ENCODE measurements at places on chromosomes 5 and 9. TPM values are rescaled to one million over a fixed set of nuclear protein-coding genes. Genes with fewer than 3 reads are reported as not detected.
A peak's percentile ranks its signal among the peaks of the same experiment; 100 is the strongest.

DNA sequence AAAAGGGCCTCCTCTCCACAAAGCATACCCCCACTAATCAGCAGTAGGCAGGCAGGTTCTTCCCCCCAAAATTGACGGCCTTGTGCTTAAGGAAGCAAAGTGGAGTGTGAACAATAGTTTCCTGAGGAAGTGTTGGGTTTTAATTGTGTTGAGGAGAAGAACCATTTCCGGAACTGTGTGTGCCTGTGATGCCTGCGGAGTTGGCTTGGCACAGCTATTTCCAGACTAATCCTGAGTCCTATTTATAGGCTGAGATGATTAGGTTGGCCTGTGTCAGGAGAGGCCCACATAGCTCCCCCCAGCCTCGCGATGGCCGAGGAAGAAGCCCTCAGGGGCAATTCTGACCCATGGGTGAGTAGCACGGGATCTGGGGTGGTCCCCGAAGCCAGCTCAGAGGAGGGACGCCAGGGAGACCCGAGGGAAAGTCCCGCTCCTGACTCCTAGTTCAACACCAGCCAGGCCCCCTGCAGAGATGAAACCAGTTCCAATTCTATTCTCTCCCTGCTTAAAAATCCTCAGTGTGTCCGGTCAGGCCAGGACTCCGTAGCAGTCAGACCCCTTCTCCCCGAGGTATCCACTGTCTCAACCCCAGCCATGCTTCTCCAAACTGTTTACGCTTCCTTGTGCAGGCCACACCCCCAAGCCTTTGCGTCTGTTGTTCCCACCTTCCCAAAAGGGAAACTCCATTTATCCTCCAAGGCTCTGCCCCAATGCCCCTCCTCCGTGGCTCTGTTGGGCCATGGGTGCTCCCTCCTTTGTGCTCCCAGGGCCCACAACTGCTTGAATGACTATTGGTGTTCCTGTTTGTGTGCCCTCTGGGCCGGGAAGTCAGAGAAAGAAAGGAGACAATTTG is 18.1 kb downstream of the GSN start:
- peaks cover 75% of the 10 kb centered on the region for H3K4me1 ChIP-seq
- peak; percentile 96 for DNase-seq

- no peaks in the 10 kb centered on the region for H3K27me3 ChIP-seq
- no peak overlapping the region for H3K4me3 ChIP-seq
- peaks cover 18% of the 10 kb centered on the region for H3K4me1 ChIP-seq
- peaks cover 6% of the 10 kb centered on the region for H3K36me3 ChIP-seq
- no peak overlapping the region for H3K27ac ChIP-seq
Measured at GRCh38 chr5:177198738-177199137, 65.2 kb downstream of the NSD1 start.

DNA sequence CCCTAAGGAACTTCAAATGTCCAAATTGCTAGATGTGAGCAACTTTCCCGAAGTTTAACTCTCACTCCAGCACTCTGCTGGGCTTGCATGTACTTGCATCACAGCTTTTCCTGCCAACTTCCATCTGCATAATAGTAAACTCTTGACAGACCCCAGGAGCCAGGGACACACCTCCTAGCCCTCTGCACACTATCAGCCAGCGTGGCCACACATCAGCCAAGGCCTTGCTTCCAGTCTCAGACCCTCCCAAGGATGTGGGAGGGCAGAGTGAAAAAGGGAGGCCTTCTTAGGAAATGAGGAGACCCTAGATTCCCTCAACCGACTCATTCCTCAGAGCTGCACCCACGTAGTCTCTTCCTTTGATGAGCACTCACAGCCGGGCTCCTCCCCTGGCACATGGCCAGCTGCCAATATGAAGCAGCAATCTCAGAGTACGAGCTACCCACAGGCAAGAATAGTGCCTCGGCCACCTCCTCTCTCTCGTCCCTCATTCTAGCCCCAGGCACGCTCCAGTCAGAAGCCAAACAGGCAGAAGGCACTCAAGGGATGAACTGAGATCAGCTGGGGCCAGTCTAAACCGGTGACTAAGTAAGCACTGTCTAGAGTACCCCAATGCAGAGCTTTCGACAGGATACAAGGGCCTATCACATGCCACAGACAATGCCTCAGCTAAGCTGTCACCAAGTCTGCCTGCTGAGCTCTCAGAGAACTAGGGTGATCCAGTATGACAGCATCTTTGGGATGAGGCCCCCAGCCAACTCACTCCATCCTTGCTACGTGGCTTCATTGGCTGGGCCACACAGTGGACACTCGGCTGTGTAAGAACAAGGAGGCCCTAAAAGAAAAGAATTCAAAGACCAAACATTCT is 2.3 kb downstream of the P4HA2 start:
- H3K4me3 ChIP-seq, result no peak overlapping the region
- DNase-seq, result no peak
- H3K4me1 ChIP-seq, result no peaks in the 10 kb centered on the region
- H3K36me3 ChIP-seq, result no peaks in the 10 kb centered on the region

DNA sequence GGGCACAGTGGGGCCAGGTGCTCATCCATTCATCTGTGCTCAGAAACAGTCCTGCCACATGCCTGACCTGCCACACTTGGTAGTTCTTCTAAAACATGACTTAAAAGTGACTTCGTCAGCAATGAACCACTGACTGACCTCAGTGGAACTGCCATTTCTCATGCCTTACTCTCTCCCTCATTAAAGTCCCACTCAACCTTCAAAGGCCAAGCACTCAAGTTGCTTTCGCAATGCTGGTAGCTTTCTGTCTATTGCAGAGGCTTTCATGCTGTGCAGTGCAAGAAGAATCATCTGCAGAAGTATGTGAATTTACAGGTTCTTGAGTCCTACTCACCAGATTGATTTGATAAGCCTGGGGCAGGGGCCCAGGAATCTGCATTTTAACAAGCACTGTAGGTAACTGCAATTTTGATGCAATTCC is 23.9 kb downstream of the B4GALT1 start:
- H3K4me1 ChIP-seq, result peaks cover 24% of the 10 kb centered on the region
- no peaks in the 10 kb centered on the region for H3K27me3 ChIP-seq
- no peak overlapping the region for H3K4me3 ChIP-seq
- no peak overlapping the region for H3K27ac ChIP-seq
- no peak for DNase-seq
- no peaks in the 10 kb centered on the region for H3K36me3 ChIP-seq

DNA sequence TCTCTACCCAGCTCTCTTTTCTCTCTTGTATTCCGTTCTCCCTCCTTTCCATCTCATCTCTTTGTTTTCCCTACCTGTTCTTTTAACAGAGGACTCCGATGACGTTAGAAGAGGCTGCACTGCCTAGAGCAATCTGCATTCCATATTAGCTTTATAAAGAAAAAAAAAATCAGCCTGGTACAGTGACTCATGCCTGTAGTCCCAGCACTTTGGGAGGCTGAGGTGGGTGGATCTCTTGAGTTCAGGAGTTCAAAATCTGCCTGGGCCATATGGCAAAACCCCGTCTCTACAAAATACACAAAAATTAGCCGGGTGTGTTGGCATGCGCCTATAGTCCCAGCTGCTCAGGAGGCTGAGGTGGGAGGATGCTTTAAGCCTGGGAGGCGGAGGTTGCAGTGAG is 49.0 kb downstream of the DAPK1 start:
- no peak overlapping the region for H3K4me3 ChIP-seq
- no peaks in the 10 kb centered on the region for H3K27me3 ChIP-seq
- H3K4me1 ChIP-seq, result peaks cover 26% of the 10 kb centered on the region
- DNase-seq, result peak; percentile 37
- H3K27ac ChIP-seq, result no peak overlapping the region

DNA sequence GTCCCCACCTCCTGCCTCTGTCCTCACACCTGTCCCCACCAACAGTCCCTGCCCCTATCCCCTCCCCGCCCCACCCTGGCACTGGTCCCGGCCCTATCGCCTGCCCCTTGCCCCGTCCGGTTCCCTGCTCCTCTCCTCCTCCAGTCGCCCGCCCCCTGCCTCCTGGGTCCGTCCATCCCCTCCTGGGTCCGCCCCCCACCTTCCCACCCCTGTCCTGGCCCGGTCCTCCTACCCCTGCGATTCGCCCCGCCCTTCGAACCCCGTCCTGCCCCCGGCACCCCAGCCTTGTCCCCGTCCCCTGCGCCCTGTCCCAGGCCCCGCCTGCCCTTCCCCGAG is 372 bp downstream of the EDF1 start:
- DNase-seq, result no peak
- H3K4me3 ChIP-seq, result peak overlapping the region; percentile 98
- H3K27me3 ChIP-seq, result no peaks in the 10 kb centered on the region
- H3K4me1 ChIP-seq, result peaks cover 6% of the 10 kb centered on the region

DNA sequence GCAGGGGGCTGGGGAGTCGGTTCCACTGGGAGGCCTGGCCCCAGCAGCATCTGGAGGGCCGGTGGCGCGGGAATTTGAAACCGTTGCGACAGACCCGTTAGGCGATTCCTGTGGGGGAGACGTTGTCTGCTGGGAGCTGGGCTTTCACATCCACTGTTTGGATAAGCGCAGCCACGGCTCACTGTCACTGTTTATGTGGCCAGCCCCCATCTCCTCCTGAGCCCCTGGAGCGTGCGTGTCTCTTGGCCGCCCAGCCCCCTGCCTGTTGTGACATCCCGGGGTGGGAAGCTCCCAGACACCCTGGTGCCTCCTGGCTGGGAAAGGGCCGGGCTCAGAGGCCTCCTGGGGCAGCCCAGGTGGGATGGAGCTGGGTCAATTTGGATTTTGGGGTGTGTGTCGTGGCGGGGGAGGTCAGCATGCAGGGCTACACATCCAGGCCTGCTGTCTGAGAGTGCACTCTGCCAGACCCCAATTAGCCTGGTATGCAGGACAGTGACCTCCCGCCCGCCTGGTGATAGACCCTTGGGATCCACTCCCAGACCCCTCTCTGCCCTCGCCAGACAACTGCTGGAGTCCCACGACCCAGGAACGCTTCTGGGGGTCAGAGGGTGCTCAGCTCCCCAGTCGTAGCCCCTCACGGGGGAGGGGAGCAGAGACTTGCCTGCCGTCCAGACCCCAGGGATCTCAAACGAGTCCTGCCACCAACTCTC is 62.0 kb upstream of the RNU6ATAC start:
- DNase-seq, result no peak
- no peaks in the 10 kb centered on the region for H3K27me3 ChIP-seq
- no peaks in the 10 kb centered on the region for H3K36me3 ChIP-seq
- H3K27ac ChIP-seq, result no peak overlapping the region

DNA sequence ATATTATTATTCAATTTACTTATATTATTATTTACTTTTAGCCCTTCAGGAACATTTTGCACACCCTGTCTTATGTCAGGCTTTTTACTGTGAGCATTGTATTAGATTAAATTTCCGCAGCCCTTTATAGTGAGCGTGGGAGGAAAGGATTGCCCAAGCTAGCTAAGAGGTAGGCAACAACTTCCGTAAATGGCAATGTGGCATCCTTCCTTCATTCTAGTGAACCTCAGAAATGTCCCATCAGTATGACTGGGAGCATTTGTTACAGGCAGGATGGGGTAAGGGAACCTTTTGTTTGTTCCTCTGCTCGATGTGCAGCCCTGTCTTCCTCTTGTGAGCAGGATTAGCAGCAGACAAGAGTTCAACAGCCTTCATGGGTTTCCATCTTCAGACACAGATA is 6.2 kb upstream of the CD180 start:
- H3K4me1 ChIP-seq, result peaks cover 6% of the 10 kb centered on the region
- H3K36me3 ChIP-seq, result no peaks in the 10 kb centered on the region
- no peak overlapping the region for H3K27ac ChIP-seq
- H3K4me3 ChIP-seq, result no peak overlapping the region

GRCh38 chr5:72064801-72065570 is 42.3 kb upstream of the MAP1B start:
- no peak overlapping the region for H3K27ac ChIP-seq
- no peaks in the 10 kb centered on the region for H3K36me3 ChIP-seq
- H3K4me1 ChIP-seq, result no peaks in the 10 kb centered on the region
- H3K27me3 ChIP-seq, result peaks cover 8% of the 10 kb centered on the region

GRCh38 chr5:140631036-140631417 is 1.9 kb downstream of the CD14 start:
- no peak for DNase-seq
- H3K27ac ChIP-seq, result no peak overlapping the region

DNA sequence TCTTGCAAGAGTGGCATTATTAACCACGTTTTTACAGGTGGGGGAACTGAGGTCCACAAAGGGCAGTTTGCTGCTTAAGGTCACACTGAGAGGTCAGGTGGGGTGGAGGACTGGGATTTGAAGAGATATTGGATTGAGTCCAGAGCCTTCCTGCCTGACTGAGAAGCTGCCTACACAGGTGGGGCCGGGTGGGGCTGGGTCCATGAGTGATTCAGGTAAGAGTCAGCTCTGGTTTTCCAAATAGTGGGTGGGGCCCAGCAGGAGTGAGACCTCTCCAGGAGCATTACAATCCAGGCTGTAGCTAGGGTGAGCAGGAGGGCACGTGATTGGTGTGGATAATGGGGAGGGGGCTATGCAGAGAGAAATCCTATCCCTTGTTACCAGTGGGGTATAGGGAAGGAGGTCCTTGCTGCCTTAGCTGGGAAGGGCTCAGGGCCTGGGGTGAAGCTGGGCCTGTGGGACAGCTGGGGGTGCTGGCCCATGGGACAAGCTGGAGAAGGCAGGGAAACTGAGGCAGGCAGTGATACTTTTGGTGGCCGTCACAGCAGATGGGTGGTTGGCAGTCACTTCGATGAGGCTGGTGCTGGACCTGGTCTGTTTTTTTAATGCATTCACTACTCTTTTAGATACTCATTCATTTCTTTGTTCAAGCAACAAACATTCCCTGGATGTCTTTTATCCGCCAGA is 2.9 kb upstream of the PTGS1 start:
- H3K27me3 ChIP-seq, result no peaks in the 10 kb centered on the region
- peaks cover 13% of the 10 kb centered on the region for H3K4me1 ChIP-seq
- DNase-seq, result no peak
- H3K4me3 ChIP-seq, result no peak overlapping the region

DNA sequence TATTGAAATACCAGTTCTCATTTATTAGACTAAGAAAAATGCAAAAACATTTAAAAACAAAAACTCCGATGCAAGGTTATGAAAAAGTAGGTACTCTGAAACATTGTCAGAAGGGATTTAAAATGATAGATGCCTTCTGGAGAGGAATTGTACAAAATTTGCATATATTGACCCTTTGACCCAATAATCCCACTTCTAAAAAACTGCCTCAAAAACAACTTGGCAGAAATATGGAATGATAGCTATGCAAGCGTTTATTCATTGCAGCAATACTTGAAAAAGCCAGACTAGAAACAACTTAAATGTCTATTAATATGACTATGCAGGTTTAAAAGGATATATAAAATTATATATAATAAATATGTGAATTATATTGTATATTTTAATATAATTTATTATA is 118.4 kb downstream of the PLK2 start:
- no peaks in the 10 kb centered on the region for H3K36me3 ChIP-seq
- H3K27me3 ChIP-seq, result no peaks in the 10 kb centered on the region
- no peak for DNase-seq
- H3K4me3 ChIP-seq, result no peak overlapping the region
- peaks cover 3% of the 10 kb centered on the region for H3K4me1 ChIP-seq

CBY3 gene
- not detected for total RNA-seq

HACD4 gene
- total RNA-seq, result 1.4 TPM

TPPP gene
- 0.07 TPM for total RNA-seq

LCN15 gene
- not detected for total RNA-seq

ELOVL7 gene
- total RNA-seq, result not detected

SHOC1 gene
- total RNA-seq, result not detected

ACTL7A gene
- not detected for total RNA-seq

TLR4 gene
- total RNA-seq, result 38.6 TPM

All from endothelial cell of umbilical vein (primary cell).